ENCODE measurements at places on chromosomes 12 and 14.

DNA sequence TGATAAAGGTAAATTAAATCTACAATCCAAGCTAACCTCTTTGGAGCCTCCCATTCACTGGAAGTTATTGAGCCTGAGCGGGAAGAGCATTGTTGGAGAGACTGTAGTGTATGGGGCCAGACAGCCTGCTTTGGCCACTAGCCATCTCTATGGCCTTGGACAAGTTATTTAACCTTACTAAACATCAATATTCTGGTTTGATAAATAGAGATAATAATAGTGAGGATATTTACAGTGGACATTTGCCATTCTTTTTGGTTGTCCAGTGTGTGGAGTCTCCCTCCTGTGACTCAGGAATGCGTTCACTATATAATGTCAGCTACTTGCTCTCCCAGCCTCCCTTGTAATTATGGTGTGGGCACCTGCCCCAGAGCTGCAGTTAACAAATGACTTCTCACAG is 216.1 kb downstream of the SLC38A4 start:
- DNase-seq, result no peak

- DNase-seq, result no peak
Measured at GRCh38 chr14:74547331-74547927, 53.9 kb downstream of the ISCA2 start.

- no peak for DNase-seq
Measured at GRCh38 chr14:101009531-101009930, 106.0 kb upstream of the RTL1 start.

GRCh38 chr12:60230056-60230455 is 634.2 kb downstream of the SLC16A7 start:
- DNase-seq, result no peak

DNA sequence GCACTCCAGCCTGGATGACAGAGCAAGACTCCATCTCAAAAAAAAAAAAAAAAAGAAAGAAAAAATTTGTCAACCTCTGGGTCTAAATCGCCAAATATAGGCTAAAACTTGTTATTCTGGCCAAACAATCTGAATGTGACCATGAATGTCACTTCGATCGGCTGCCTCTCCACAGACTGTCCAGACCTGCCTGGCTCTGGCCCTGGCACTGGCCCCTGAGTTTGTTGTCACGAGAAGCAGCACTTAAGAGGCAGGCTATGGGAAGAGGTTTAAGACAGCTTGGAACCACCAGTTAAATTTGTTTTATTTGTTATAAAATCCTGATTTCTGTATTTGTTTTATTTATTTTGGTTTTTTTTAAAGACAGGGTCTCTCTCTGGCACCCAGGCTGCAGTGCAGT is 14.5 kb downstream of the WSB2 start:
- no peak for DNase-seq

DNA sequence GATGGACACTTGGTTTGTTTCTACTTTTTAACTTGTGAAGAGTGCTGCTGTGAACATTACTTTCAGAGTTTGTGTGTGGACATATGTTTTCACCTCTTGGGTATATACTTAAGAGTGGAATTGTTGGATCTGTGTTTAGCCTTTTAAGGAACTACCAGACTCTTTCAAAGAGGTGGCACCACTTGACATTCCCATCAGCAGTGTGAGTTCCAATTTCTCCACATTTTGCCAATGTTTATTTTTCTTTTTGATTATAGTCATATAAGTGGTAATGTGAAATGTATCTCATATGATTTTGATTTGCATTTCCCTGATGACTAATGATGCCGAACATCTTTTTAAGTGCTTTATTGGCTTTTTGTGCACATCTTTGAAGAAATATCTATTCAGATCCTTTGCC is 44.8 kb downstream of the ARHGAP5 start:
- DNase-seq, result no peak

Measured in activated effector memory CD4-positive, alpha-beta T cell treated with Interleukin-2 at 50 U/mL for 16 hours (primary cell).